ENCODE measurements at places on chromosomes 12 and 14.

- no peak for DNase-seq
Measured at GRCh38 chr14:63100552-63100951, 55.3 kb upstream of the KCNH5 start.

DNA sequence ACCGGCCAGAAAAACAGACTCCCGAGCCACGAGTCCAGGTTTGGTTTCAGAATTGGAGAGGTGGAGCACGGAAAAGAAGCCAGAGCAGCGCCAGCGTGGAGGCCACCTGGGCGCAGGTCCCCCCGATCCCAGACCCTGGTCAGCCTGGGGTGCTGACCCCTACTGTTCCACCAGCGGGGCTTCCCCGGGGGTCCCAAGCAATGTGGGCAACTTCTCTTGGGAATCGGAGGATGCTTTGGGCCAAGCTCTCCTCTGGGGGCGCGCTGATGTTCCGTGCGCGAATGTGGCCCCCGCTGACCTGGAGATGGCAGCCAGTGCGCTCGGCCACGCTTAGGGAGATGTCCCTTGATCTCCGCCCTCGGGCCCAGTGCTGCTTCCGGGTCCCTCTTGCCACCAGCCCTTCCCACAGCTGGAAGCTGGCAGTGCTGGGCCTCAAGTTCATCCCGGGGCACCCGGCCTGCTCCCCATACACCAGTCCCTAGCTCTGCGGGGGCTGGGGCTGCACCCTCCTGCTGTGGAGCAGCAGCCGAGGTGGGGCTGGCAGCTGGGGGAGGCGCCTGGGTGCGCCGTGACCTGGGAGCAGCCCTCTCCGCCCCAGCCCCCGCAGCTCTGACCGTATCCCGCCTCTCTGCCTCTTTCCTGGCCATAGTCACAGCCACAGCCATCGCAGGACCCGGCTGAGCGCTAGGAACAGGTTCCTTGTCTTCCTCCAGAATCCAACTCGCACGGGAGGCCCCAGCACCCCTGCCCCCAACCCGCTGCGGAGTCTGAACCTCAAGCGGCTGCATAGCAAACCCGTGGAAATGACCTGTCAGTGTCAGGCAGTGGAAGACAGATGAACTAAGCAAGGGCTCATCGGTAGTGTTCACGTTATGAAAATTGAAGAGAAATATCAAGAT lies 91.2 kb downstream of the RCOR1 start:
- DNase-seq = no peak

- DNase-seq = no peak
Measured at GRCh38 chr14:39912192-39913100, 480.2 kb upstream of the FBXO33 start.

DNA sequence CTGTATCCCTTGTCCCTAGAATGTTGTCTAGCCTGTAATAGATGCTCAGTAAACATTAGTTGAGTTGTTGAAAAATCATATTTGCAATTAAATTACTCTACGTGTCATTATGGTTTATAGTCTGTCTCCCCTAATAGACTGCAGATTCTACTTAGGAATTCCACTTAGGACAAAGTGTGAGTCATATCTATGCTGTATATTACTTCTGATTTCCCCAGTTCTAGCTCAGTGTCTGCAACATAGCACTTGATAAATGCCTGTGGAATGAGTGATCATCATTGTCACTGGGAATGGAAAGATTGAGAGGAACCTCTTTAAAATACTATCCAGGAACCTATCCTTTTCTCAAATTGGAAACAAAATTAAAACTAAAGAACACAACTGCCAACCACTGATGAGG lies 99.3 kb downstream of the TBX5 start:
- DNase-seq = no peak

GRCh38 chr12:107393043-107393717 lies 292.4 kb upstream of the PWP1 start:
- DNase-seq = no peak

DNA sequence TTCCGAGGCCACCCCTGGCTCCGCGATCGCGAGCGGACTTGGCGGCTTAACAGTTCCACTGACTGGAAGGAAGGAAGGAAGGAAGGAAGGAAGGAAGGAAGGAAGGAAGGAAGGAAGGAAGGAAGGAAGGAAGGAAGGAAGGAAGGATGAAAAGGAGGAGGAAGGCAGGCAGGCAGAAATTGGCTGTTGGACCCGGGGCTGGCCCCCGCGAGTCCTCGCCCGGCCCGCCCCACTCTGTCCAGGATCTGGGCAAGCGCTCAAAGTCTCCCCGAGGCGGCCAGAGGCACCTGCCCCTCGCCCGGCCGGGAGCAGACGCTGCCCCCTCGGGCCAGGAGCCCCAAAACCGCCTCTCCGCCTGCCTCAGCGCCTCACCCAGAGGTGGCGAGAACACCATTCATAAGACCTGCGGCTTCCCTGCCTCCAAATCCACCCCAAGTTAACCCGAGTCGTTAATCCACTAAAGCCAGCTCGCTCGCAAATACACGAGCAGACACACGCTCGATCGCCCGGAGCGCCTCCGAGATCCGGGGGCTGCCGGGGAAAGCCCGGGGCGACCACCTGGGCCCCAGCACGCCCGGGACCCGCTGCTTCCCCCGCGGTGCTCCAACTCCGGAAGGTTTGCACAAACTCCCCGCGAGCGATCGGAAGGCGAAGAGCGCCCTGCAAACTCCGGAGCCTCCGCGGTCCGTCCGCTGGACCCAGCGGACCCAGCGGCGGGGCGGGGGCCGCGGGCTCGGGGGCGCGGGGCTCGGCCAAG lies 844 bp downstream of the DPF3 start:
- DNase-seq = peak; percentile 54

- DNase-seq = no peak
Measured at GRCh38 chr12:64268409-64268808, 46.3 kb upstream of the KICS2 start.

DNA sequence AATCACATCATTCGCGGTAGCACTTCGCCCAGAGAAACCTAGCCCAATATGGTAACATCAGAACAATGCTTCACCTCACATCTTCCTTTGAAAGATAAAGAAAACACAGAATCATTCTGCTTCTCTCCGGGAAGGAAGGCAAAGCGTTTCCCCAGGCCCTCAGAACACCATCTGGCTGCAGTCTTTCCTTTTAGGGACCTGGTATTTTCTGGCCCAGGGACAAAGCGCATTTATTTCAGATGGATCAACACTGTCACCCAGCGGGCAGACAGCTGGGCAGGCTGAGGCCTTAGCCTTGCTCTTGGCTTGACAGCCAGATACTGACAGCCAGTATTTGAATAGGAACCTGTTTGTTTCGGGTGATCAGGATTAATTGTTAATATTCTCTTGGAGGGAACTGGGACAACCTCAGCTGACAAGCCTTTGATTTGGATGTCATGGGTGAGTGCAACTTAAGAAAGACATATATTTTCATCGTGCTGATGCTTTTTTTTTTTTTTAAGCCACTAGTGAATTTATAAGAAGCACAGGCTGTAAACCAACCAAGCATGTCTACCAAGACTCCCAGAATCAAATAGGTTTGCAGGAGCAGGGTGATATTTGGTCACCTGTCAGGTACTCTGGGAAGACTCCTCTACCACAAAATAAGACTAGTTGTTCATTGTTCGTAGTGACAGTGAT lies 118.9 kb downstream of the VEZT start:
- DNase-seq = no peak

DNA sequence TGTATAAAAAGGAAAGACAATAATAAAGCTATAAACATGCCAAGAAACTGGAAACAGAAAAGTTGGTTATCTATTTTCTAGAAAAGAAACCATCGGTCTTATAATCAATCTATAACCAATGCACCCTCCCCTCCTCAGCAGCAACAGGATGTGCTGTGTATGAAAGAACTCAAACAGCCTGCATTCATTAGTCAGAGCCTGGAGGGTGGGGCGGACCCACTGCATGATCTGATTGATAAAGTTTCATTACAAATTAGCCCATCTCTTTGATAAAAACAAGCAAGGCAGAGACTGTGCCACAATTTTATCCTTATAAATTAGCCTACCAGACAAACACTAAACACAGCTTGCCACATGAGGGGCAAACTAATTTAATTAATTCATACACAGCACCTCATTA lies 448.1 kb downstream of the BCAT1 start:
- DNase-seq = no peak

- DNase-seq = peak; percentile 53
Measured at GRCh38 chr14:52553002-52553670, 500 bp downstream of the GPR137C start.

DNA sequence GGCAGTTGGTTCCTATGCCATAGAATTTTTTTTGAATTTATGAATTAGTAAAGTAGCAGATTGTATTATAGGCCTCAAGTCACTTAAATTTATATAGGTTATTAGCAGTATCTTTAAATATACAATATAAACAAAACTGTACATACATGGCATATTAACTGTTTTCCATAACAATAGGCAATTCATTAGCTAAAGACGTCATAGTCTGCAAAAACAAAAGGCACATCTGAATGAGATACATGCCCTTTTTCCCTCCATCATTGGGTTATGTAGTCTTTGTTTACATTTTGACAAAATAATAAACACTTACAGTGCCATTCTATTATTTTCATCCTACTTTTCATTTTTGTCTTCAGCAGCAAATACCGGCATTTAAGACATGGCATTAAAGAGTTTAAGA lies 1.1 kb upstream of the VCPKMT start:
- no peak for DNase-seq
